IMR-90 (cell line): ENCODE measurements at places on chromosomes 16 and 17. TPM values are rescaled to one million over a fixed set of nuclear protein-coding genes. Genes with fewer than 3 reads are reported as not detected.

DNA sequence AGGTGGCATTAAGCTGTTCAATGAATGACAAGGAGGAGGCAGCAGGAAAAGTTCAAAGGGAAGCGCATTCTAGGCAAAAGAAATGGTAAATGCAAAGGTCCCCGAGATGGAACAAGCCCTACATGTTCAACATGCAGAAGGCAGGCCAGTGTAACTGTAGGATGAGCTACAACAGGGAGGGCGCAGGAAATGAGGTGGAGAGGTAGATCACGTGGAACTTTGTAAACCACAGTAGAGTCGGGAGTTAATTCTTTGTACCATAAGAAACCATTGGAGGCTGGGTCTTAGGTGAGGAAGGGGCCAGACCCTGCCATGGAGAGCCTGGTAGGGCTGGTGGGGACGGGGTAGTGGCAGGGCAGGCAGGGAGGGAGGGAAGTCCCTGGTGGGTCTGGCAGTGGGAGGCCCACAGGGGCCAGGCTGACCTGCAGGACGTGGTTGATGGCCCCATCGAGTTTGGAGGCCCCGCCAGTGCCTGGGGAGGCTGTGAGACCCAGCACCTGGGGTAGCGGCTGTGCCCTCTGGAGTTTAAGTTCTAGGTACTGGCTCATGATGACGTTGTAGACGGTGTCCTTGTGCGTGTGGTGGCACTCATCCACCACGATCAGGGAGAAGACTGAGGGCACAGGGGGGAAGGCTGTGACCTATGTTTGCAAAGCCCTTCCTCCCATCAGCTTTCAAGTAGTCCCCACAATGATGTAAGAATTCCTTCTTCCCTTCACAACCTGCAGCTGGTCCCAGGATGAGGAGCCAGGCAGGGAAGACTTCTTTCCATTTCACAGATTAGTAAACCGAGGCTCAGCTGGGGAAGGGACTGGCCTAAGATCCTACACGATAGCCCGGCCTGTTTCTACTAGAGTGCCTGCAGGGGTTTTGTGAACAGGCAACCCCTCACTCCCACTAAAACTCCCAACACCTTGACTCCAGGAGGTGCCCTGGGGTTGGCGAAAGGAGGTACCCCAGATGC, 1.9 kb downstream of the DHX58 start:
- DNase-seq, result no peak

- DNase-seq, result no peak
Measured at GRCh38 chr17:19397556-19398041, 10.6 kb upstream of the MFAP4 start.

Gene HS3ST4
- not detected in 2 replicates for polyA plus RNA-seq

DNA sequence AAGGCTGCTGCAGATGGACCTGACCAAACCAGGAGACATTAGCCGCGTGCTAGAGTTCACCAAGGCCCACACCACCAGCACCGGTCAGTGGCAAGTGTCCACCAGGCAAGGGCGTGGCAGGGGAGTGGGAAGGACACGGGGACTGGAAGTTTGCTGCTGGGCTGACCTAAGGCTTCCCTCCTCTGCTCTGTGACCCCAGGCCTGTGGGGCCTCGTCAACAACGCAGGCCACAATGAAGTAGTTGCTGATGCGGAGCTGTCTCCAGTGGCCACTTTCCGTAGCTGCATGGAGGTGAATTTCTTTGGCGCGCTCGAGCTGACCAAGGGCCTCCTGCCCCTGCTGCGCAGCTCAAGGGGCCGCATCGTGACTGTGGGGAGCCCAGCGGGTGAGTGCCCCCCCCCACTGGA, 4.8 kb downstream of the HSD11B2 start:
- DNase-seq, result no peak

DNA sequence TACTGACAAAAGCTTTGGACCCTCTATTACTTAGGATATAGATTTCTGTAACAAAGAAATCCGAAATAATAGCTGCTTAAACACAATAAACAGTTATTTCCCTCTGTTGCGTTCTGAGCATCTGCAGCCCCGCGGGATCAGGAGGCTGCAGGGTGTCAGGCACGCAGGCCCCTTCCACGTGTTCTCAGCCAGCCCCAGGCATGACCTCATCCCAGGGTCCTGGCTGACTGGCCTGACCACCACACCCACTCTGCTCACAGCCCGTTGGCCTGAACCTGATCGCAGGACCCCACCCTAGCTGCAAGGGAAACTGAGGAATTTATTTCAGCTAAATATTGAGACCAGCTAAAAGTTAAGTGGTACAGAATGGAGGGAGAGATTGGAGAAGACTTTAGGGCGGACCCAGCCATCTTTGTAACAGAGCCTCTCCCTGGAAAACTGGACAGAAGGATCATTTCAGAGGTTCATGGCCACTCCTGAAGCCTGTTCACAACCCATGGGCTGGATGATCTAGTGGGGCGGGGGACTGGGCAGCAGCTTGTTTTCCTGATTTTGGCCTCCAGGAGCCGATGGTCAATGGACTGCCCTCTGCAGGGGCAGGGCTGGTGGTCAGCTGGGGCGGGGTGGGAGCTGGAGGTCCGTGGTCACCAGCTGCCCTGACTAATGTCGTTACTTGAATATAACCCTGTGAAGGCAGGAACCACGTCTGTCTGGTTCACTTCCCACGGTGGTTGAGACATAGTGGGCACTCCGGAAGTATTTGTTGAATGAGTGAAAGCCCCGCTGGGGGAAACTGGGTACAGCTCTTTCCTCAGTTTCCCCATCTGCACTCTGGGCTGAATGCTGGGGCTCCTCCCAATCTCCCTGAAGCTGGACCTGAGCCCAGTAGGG, 10.9 kb downstream of the CETP start:
- no peak for DNase-seq
